ENCODE measurements at places on chromosomes 1 and 21.

DNA sequence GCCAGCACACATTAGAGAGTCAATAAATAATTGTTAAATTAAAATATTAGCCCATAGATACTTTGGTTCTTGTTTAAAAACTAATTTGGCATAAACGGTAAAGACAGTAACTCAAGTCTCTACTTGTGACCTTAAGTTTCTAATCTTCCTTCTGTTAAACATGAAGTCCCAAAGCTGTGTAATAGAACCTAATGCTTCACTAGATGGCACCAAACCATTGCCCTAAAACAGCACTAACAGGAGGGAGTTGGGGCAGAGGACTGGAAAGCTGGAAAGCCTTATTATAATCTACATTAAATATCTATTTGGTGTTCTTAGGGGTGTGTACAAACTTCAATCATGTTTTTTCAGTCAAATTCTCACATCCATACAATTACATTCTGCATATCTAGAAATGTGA lies 176.7 kb downstream of the OLFM3 start:
- peaks cover 2% of the 10 kb centered on the region for H3K4me1 ChIP-seq
- peak; percentile 12 for DNase-seq
- H3K27ac ChIP-seq = no peak overlapping the region
- H3K27me3 ChIP-seq = no peaks in the 10 kb centered on the region
- no peak overlapping the region for H3K4me3 ChIP-seq

- no peaks in the 10 kb centered on the region for H3K36me3 ChIP-seq
- no peak overlapping the region for H3K4me3 ChIP-seq
- H3K4me1 ChIP-seq = no peaks in the 10 kb centered on the region
- H3K27me3 ChIP-seq = peaks cover 7% of the 10 kb centered on the region
Observed at GRCh38 chr1:225737161-225737560, 40.5 kb upstream of the SRP9 start.

DNA sequence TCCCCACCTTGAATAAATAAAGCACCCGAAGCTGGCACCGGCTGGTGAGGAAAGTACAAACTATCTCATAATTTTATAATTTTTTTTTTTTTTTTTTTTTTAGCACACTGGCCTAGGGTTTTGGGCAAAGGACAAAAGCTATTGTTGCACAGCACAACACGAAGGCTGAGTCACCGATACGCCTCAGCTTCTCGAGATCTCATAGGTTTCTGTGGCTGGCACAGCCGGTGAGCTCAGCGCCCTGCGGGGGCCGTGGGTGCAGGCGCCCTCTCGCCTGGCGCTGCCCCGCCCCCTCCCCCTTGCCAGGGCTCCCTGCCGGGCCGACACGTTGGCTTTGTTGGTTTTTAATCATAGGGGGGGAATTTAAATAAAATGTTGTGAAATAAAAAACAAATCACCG lies 17.2 kb downstream of the CASZ1 start:
- H3K4me1 ChIP-seq = no peaks in the 10 kb centered on the region
- H3K27ac ChIP-seq = no peak overlapping the region
- no peak overlapping the region for H3K4me3 ChIP-seq
- H3K27me3 ChIP-seq = peaks cover 5% of the 10 kb centered on the region
- DNase-seq = no peak

- H3K4me3 ChIP-seq = peak overlapping the region; percentile 45
- no peak for DNase-seq
- no peaks in the 10 kb centered on the region for H3K36me3 ChIP-seq
- peaks cover 14% of the 10 kb centered on the region for H3K4me1 ChIP-seq
Observed at GRCh38 chr21:45248893-45249381, 38.8 kb downstream of the POFUT2 start.

- no peak for DNase-seq
- H3K27me3 ChIP-seq = no peaks in the 10 kb centered on the region
- H3K27ac ChIP-seq = no peak overlapping the region
Observed at GRCh38 chr21:27448960-27449359, 482.1 kb upstream of the ADAMTS5 start.

All from progenitor cell of endocrine pancreas (in vitro differentiated cells).